ENCODE measurements at places on chromosomes 2 and 18. TPM values are rescaled to one million over a fixed set of nuclear protein-coding genes. Genes with fewer than 3 reads are reported as not detected.

DNA sequence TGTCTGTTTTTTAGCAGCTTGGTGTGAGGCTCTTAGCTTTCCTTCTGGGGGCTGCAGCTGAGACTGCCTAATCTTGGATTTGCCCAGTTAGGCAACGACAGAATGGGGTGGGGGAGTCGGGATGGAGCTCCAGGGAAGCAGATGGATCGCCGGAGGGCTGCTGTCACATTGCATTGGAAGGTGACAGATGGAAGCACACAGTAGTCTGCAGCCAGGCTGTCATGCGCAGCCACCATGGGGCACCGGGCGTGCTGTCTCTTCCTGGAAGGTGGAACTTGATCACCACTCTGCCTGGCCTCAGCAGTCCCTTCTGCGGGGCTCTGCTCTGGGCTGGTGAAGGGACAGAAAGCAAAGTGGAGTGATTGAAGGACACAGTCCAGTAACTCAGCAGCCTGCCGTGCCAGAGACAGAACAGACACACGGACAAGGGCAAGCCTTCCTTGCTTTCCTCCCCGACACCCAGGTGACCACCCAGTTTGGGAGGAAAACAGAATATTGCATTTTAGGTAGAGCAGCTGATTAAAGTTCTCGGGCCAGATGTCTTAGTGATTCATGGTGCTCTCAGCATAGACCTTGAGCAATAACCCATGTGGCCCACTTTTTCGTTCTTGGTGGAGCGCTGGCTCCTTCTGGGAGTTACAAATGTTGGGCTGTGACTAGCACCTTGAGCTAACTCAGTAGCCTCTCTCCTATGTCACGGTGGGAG lies 40.9 kb downstream of the RNF144A start:
- no peaks in the 10 kb centered on the region for H3K4me1 ChIP-seq
- no peaks in the 10 kb centered on the region for H3K27me3 ChIP-seq

GRCh38 chr2:148052687-148053086 lies 31.8 kb downstream of the MBD5 start:
- DNase-seq, result no peak
- peaks cover 2% of the 10 kb centered on the region for H3K4me1 ChIP-seq
- H3K27me3 ChIP-seq, result no peaks in the 10 kb centered on the region
- H3K27ac ChIP-seq, result no peak overlapping the region
- no peak overlapping the region for H3K4me3 ChIP-seq

- H3K27ac ChIP-seq, result no peak overlapping the region
- no peak for DNase-seq
- no peaks in the 10 kb centered on the region for H3K36me3 ChIP-seq
- no peaks in the 10 kb centered on the region for H3K27me3 ChIP-seq
Measured at GRCh38 chr2:45224321-45224992, 215.2 kb upstream of the SIX2 start.

FRZB gene
- total RNA-seq, result 1.1 TPM

DSG4 gene
- not detected for total RNA-seq

ESPNL gene
- 0.17 TPM for total RNA-seq

DNA sequence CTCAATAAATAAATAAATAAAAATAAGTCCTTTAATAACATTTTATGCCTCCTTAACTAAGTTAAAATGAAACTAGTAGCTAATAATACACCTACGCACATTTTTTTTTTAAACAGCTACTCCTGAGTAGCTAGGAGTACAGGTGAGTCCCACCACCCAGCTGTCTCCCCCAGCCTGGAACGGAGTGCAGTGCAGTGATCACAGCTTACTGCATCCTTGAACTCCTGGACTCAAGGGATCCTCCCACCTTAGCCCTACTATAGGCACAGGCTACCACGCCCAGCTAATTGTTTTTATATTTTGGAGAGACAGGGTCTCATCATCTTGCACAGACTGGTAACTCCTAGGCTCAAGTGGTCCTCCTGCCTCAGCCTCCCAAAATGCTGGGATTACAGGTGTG lies 28.4 kb downstream of the YWHAQ start:
- H3K27me3 ChIP-seq, result no peaks in the 10 kb centered on the region
- H3K27ac ChIP-seq, result no peak overlapping the region
- DNase-seq, result no peak

IL1F10 gene
- total RNA-seq, result not detected

ECEL1 gene
- total RNA-seq, result 8.2 TPM

- H3K4me1 ChIP-seq, result peaks cover 4% of the 10 kb centered on the region
- H3K27ac ChIP-seq, result no peak overlapping the region
- DNase-seq, result no peak
- H3K27me3 ChIP-seq, result no peaks in the 10 kb centered on the region
- no peaks in the 10 kb centered on the region for H3K36me3 ChIP-seq
- no peak overlapping the region for H3K4me3 ChIP-seq
Measured at GRCh38 chr2:196054631-196055030, 14.0 kb downstream of the DNAH7 start.

DNA sequence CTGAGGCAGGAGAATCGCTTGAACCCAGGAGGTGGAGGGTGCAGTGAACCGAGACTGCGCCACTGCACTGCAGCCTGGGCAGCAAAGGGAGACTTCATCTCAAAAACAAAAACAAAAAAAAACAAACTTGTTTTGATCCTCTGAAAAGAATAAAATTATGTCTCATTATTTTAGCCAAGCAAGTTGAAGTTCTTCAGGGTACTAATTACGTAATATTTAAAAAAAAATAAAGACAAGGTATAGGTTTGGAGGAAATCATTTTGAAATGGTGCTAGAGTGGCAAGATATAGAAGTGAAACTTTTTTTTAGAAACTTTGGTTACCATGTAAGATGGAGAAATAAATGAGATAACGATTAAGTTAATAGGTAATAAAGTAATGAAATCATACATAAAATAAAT lies 54.4 kb upstream of the TMEM247 start:
- H3K4me3 ChIP-seq, result no peak overlapping the region
- DNase-seq, result no peak

- no peak overlapping the region for H3K4me3 ChIP-seq
- DNase-seq, result no peak
- H3K4me1 ChIP-seq, result no peaks in the 10 kb centered on the region
- H3K27ac ChIP-seq, result no peak overlapping the region
Measured at GRCh38 chr2:212359425-212360067, 179.1 kb downstream of the ERBB4 start.

DNA sequence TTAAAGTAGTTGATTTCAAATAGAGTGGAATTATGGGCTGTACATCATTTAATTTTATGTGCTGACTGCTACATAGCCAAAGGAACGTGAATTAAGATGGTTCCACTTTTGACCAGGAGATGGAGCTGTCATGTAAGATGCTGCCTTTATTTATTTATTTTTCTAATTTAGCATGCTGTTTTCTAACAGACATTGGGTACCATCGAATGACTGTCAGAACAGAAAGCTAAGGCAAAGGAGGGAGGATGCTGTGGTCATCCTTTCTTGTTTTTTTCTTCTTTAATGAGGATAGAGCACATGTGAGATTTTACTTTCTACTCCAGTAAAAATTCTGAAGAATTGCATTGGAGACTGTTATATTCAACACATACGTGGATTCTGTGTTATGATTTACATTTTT lies at the start of gene SCN2A:
Gene SCN2A, plus strand, starts transcription at position 185 of the 400 bp plus-strand sequence. CDS start 56,410 bp downstream, outside the sequence.
- H3K4me1 ChIP-seq, result no peaks in the 10 kb centered on the region
- H3K27me3 ChIP-seq, result no peaks in the 10 kb centered on the region
- no peak for DNase-seq
- no peak within 1 kb of the TSS for H3K4me3 ChIP-seq
- no peak within 1 kb of the TSS for H3K27ac ChIP-seq

DNA sequence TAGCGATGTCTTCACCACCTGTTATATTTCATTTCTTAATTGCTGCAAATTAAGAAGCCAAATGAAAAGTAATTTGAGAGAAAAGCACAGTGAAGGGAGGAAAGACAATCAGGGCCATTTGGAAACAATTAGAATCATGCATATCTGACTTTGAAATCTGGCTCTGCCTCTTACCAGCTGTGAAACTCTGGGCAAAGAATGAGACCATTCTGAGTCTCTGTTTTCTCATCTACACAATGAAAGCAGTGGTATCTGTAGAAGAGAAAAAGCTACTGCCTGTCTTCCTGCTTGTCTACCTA lies 334.5 kb upstream of the CYRIA start:
- H3K4me3 ChIP-seq, result no peak overlapping the region
- no peaks in the 10 kb centered on the region for H3K4me1 ChIP-seq
- no peak overlapping the region for H3K27ac ChIP-seq
- no peaks in the 10 kb centered on the region for H3K36me3 ChIP-seq
- no peaks in the 10 kb centered on the region for H3K27me3 ChIP-seq
- no peak for DNase-seq

GPBAR1 gene
- 0.44 TPM for total RNA-seq

CD207 gene
- total RNA-seq, result not detected

DNA sequence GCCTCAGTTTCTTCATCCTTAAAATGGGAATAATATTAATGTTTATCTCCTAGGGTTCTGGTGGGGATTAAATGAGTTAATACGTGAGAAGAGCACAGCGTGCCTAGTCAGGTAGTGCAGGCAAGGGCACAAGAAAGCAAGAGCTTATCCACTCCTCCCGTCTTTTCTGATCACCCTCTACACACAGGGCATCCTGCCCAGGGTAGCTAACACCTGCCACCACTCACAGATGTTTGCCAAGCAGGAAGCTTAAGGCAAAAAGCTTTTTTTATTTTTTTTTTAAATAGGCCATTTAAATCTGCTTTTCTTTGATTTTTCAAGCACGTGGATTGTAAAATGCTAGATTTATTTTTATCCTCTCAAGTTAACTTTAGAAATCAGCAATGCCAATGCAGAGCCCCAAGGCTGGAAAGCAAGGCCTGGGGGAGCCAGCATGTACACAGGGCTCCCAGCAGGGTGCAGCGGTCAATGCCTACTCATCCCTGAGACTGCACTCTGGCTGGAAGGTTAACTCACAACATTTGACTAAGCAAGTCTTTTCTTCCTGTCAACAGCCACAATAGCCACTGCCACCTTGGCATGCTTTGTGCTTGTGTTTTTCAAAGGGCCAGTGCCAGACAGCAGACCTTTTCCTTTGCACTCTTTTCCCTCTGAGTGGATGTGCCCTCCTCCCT lies 86.5 kb upstream of the ACAA2 start:
- H3K4me3 ChIP-seq, result no peak overlapping the region
- DNase-seq, result no peak
- no peaks in the 10 kb centered on the region for H3K27me3 ChIP-seq

FSHR gene
- total RNA-seq, result not detected

- no peak overlapping the region for H3K4me3 ChIP-seq
- H3K27me3 ChIP-seq, result no peaks in the 10 kb centered on the region
- no peaks in the 10 kb centered on the region for H3K4me1 ChIP-seq
- no peak overlapping the region for H3K27ac ChIP-seq
- H3K36me3 ChIP-seq, result no peaks in the 10 kb centered on the region
- DNase-seq, result no peak
Measured at GRCh38 chr2:204049635-204050034, 113.1 kb downstream of the ICOS start.

- H3K27ac ChIP-seq, result no peak overlapping the region
- no peaks in the 10 kb centered on the region for H3K36me3 ChIP-seq
- H3K4me3 ChIP-seq, result no peak overlapping the region
- no peaks in the 10 kb centered on the region for H3K4me1 ChIP-seq
- DNase-seq, result no peak
- no peaks in the 10 kb centered on the region for H3K27me3 ChIP-seq
Measured at GRCh38 chr18:74225193-74225840, 66.4 kb downstream of the CYB5A start.

- no peaks in the 10 kb centered on the region for H3K36me3 ChIP-seq
- H3K27ac ChIP-seq, result no peak overlapping the region
- no peak for DNase-seq
- H3K27me3 ChIP-seq, result no peaks in the 10 kb centered on the region
- H3K4me1 ChIP-seq, result no peaks in the 10 kb centered on the region
- H3K4me3 ChIP-seq, result no peak overlapping the region
Measured at GRCh38 chr2:235195921-235196320, 244.1 kb downstream of the SH3BP4 start.

DNA sequence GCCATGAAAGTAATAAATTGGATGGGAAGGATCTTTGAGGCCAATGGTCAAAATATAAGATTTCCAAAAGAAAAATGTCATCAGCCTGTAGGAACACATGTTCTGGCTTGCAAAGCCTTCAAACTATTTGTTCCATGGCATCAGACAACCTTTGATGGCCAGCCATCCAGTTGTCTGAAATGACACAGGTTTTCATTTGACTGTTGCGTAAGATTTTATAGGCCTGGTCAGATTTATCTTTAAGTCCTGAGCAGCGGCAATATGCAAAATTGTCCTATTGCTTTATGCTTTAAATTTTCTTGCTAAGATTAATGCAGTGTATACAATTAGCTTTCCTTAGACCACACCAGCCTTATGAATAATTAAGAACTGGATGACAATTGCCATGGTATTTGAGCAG lies 167.1 kb downstream of the AGPS start:
- H3K4me3 ChIP-seq, result no peak overlapping the region
- H3K4me1 ChIP-seq, result no peaks in the 10 kb centered on the region
- DNase-seq, result no peak
- H3K36me3 ChIP-seq, result no peaks in the 10 kb centered on the region
- no peak overlapping the region for H3K27ac ChIP-seq

DNA sequence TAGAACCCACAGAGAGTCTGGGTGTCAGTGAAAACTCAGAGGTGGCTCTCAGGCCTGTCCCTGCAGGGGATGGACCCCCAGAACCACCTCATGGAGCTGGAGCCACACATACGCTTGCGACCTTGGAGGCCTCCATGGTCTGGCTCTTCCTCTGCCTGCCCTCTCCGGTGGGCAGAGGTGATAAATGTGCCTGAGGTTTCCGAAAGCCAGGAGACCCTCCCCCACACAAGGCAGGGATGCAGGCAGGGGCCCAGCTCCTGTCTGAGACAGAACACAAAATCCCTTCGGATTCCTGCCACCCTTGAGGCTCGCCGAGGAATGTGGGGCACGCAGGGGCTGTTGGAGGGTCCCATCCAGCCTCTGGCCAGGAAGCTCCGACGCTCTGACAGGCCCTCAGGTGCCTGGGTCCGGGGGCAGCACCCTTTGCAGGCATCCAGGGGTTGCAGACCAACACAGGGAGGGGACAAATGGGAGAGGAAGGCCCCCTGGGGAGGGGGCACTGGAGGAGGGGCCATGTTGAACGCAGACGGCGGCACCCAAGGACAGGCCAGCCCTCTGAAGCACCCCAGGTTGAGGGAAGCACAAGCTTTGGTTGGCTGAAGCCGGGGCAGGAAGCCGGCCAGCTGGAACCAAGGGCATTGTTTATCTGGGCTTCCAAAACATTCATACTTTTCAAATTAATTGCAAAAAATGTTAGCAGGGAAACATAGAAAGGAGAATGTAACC lies 4.1 kb upstream of the SNED1 start:
- no peak overlapping the region for H3K4me3 ChIP-seq
- H3K36me3 ChIP-seq, result no peaks in the 10 kb centered on the region

Measured in H9 (cell line).